ENCODE measurements at places on chromosomes 5 and 9.

- DNase-seq, result no peak
- peaks cover 74% of the 10 kb centered on the region for H3K36me3 ChIP-seq
- H3K27me3 ChIP-seq, result no peaks in the 10 kb centered on the region
- H3K4me1 ChIP-seq, result peaks cover 79% of the 10 kb centered on the region
- H3K27ac ChIP-seq, result no peak overlapping the region
- H3K4me3 ChIP-seq, result no peak overlapping the region
These were observed 50.3 kb downstream of the FYB1 start for GRCh38 chr5:39169081-39169480.

DNA sequence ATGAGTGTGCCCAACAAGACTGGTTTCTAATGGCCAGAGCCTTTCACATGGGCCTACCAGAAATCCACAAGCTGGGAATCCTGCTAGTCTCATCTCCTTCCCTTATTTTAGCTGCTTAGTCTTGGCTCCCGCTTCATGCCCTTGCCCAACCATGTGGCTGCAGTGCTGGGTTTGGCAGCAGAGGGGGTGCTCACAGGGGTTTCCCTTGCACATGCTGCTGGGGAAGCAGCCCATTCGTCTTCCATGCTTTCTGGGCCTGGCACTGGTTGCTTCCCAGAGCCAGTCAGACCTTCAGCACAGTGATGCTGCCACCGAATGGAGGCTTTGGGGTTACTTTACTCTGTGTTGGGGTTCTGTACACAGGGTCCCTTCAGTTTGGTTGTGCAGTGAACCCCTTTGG is 26.3 kb downstream of the SLC46A2 start:
- H3K27me3 ChIP-seq, result no peaks in the 10 kb centered on the region
- H3K4me1 ChIP-seq, result peaks cover 9% of the 10 kb centered on the region

DNA sequence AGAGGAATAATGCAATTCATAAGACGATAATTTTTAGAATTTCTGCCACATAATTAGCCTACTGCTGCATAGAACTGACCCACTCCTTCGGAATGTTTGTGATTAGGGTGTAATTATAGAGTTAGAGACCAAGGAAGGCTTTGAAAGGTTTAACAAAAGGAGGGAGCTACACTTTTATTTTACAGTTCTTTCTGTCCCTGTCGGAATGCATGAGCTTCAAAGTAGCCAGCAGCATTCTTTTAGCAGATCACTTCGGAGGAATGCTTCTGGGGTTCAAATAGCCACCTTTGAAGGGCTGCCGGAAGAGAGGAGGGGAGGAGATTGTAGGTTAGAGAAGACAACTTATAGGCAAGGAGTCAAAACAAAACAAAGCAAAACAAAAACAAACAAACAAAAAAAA is 168.1 kb downstream of the GRIA1 start:
- DNase-seq, result no peak
- no peak overlapping the region for H3K27ac ChIP-seq
- no peak overlapping the region for H3K4me3 ChIP-seq
- H3K36me3 ChIP-seq, result no peaks in the 10 kb centered on the region
- no peaks in the 10 kb centered on the region for H3K27me3 ChIP-seq

DNA sequence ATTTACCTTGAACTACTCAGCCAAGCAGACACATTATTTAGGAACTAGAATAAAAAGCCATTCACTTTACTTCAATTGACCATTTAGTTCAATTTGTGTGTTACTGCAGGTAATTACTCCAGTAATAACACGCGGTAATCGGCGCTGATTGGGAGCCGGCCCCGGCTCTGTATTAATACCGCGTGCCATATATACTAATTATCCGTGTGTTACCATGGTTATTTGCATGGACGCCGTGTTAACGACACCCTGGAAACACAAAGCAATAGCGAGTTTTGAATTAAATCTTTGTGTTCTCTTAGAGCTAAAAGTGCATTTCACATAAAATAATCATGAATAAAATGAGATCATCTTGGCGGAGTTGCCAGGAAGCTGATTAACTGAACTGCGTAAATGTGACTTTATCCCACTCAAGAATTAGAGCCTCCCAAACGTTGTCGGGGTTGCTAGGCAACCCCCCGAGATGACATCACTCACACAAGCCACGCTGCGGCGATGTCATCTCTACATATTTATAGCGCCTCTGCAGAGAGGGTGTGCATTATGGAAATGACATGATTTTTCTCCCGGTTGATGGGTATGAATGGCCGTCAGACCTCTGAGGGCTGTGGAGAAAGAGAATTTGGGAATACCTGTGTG is 41.4 kb upstream of the RNU6ATAC start:
- no peaks in the 10 kb centered on the region for H3K4me1 ChIP-seq
- H3K27ac ChIP-seq, result no peak overlapping the region
- H3K36me3 ChIP-seq, result no peaks in the 10 kb centered on the region
- H3K4me3 ChIP-seq, result no peak overlapping the region
- DNase-seq, result no peak

DNA sequence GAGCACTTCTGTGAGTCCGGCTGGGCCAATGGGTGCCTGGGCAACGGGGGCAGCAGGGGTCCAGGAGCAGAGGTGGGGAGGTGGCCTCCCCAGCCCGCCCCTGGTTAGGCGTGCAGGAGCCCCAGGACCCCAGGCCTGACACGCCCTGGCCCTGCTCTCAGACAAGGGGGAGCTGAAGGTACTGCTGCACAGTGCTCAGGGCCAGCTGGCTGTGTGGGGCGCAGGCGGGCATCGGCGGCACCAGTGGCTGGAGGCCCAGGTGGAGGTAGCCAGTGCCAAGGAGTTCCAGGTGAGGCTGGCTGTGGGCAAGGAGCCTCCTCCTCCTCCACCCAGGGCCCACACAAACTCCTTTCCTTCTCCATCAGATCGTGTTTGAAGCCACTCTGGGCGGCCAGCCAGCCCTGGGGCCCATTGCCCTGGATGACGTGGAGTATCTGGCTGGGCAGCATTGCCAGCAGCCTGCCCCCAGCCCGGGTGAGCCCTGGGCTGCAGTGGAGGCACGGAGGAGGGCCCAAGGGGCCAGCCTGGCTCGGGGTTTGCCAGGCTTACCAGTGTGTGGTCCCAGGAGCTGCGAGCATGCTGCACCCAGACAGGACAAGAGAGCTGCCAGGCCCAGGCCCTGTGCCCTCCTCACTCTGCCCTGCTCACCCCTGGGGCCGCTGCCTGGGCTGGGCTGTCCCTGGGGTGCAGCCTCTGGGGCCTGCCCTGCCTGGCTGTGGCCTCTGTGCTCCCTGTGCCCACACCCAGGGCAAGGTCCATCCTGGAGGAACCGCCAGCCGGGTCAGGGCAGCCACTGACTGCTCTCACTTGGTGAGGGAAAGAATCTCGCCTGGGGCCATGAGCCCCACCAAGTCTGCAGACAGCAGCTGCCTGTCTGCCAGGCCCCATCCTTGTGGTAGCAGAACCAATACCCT is 7.0 kb downstream of the MAMDC4 start:
- peaks cover 18% of the 10 kb centered on the region for H3K36me3 ChIP-seq
- peaks cover 5% of the 10 kb centered on the region for H3K4me1 ChIP-seq
- DNase-seq, result no peak
- H3K27ac ChIP-seq, result no peak overlapping the region
- H3K4me3 ChIP-seq, result no peak overlapping the region

DNA sequence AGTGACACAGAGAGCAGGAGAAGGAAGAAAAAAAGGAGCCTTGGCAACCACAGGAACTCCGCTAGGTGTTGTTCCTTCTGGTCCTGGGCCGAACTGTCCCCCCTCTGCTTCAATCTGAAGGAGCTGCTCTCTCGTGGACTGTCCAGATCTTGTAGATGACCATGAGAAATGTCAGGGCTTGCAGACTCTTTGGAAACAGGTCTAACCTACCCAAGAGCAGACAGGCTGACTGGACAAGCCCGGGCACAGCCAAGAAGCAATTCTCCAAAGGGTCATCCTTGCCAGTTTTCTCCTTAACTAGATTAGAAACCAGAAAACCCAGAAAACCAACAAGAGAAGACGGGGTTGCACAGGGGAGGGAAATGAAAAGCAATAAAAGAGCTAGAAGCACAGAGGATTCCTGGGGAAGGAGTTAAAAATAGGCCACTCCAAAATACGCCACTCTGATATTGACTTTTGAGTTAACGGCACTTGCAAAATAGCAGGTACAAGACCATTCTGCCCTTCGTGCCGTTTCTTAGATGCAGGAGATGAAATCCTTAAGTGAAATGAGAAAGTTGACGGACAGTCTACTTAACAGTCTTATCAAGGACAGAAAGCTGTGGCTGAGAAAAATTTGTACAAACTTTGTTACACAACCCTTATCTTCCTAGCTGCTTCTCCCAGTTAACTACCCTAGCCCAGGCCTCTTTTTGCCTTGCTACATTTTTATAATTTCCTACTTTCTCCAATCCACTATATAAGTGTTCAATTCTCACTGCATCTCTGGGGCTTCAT is 5.8 kb downstream of the GCNT4 start:
- peaks cover 39% of the 10 kb centered on the region for H3K4me1 ChIP-seq
- H3K27ac ChIP-seq, result no peak overlapping the region
- H3K4me3 ChIP-seq, result no peak overlapping the region
- H3K27me3 ChIP-seq, result peaks cover 28% of the 10 kb centered on the region

DNA sequence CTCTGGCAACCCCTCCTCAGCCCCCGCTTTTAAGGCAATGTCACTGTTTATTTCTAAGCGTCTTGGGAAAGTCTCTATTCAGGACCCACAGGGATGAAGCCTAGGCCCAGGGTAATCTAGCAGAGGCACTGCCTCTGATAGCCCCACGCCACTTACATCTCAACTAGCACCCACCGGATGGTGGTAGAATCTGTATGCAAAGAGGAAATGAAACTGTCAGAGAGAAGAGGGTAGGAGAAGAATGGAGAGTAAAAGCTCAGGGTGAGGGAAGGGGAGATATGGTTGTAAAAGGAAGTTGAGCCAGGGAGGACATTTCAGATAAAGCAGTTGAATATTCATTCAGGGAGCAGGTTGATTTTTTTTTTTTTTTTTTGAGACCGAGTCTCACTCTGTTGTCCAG is 3.0 kb downstream of the FRRS1L start:
- peaks cover 57% of the 10 kb centered on the region for H3K27me3 ChIP-seq
- no peak for DNase-seq
- H3K27ac ChIP-seq, result no peak overlapping the region
- no peak overlapping the region for H3K4me3 ChIP-seq

DNA sequence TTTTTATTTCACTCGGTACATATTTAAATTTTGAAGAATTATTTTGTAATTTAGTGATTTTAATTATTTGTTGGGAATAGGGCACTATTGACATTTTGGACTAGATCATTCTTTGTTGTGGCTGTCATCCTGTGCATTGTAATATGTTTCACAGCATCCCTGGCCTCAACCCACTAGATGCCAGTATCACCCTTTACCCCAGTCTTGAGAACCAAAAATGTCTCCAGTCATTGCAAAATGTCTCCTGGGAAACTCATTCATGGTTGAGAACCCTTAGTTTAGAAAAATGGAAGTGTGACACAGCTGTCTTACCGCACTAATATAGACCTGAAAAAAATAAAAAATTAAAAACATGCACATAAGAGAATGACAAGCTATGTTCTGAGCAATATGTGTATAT is 88.4 kb upstream of the CCDC152 start:
- no peaks in the 10 kb centered on the region for H3K36me3 ChIP-seq
- H3K4me3 ChIP-seq, result no peak overlapping the region
- no peaks in the 10 kb centered on the region for H3K4me1 ChIP-seq
- no peak overlapping the region for H3K27ac ChIP-seq
- DNase-seq, result no peak

- H3K4me1 ChIP-seq, result no peaks in the 10 kb centered on the region
- no peak overlapping the region for H3K4me3 ChIP-seq
- no peaks in the 10 kb centered on the region for H3K36me3 ChIP-seq
- no peak for DNase-seq
These were observed 319.1 kb upstream of the IRX4 start for GRCh38 chr5:2201832-2202231.

- no peaks in the 10 kb centered on the region for H3K4me1 ChIP-seq
- peaks cover 14% of the 10 kb centered on the region for H3K27me3 ChIP-seq
- H3K36me3 ChIP-seq, result no peaks in the 10 kb centered on the region
- H3K4me3 ChIP-seq, result no peak overlapping the region
These were observed 43.3 kb downstream of the PRDM6 start for GRCh38 chr5:123132316-123132715.

- peaks cover 6% of the 10 kb centered on the region for H3K4me1 ChIP-seq
- peaks cover 21% of the 10 kb centered on the region for H3K27me3 ChIP-seq
- no peaks in the 10 kb centered on the region for H3K36me3 ChIP-seq
- H3K27ac ChIP-seq, result no peak overlapping the region
- no peak for DNase-seq
These were observed 3.3 kb downstream of the FGFR4 start for GRCh38 chr5:177089825-177090641.

GRCh38 chr5:9644630-9645029 is 14.5 kb upstream of the TAS2R1 start:
- no peaks in the 10 kb centered on the region for H3K27me3 ChIP-seq
- H3K27ac ChIP-seq, result no peak overlapping the region
- H3K4me3 ChIP-seq, result no peak overlapping the region

- H3K4me1 ChIP-seq, result no peaks in the 10 kb centered on the region
- no peak overlapping the region for H3K4me3 ChIP-seq
- H3K36me3 ChIP-seq, result no peaks in the 10 kb centered on the region
- DNase-seq, result no peak
- no peaks in the 10 kb centered on the region for H3K27me3 ChIP-seq
These were observed 637.7 kb downstream of the SEMA5A start for GRCh38 chr5:8908055-8908683.

DNA sequence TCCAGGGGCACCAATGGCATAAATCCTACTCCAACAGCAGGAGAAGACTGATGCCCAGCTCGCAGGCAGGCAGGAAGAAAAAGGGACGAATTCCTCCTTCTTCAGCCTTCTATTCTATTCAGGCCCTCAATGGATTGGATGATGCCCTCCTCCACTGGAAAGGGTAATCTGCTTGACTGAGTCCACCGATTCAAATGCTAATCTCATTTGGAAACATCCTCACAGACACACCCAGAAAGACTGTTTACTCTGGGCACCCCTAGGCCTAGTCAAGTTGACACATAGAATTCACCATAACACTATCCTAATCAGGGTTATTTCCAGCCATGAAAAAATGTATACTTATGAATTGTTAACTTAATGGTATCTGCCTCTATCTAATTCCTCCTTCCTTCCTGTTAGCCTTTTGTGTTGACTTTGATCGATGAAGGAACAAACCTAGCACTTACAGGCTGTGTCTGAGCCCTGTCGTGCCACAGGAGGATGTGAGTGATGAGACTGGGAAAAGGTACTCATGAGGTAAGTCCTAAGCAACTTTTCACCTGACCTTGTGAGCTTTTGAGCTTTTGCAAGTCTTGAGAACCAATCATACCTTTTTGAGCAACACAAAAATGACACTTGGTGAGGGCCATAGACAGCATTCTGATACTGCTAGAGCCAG is 36.5 kb downstream of the FOXD1 start:
- H3K36me3 ChIP-seq, result no peaks in the 10 kb centered on the region
- no peaks in the 10 kb centered on the region for H3K4me1 ChIP-seq
- H3K4me3 ChIP-seq, result no peak overlapping the region
- no peak for DNase-seq
- no peak overlapping the region for H3K27ac ChIP-seq

- H3K27ac ChIP-seq, result no peak overlapping the region
- H3K4me1 ChIP-seq, result no peaks in the 10 kb centered on the region
- H3K4me3 ChIP-seq, result no peak overlapping the region
- no peaks in the 10 kb centered on the region for H3K27me3 ChIP-seq
- DNase-seq, result no peak
These were observed 69.8 kb downstream of the ASTN2 start for GRCh38 chr9:117344892-117345660.

- no peak overlapping the region for H3K27ac ChIP-seq
- no peaks in the 10 kb centered on the region for H3K36me3 ChIP-seq
- no peak overlapping the region for H3K4me3 ChIP-seq
- no peaks in the 10 kb centered on the region for H3K4me1 ChIP-seq
- no peak for DNase-seq
- H3K27me3 ChIP-seq, result no peaks in the 10 kb centered on the region
These were observed 101.9 kb downstream of the MTRR start for GRCh38 chr5:7970816-7971215.
